ENCODE measurements at places on chromosomes 6 and 20.

DNA sequence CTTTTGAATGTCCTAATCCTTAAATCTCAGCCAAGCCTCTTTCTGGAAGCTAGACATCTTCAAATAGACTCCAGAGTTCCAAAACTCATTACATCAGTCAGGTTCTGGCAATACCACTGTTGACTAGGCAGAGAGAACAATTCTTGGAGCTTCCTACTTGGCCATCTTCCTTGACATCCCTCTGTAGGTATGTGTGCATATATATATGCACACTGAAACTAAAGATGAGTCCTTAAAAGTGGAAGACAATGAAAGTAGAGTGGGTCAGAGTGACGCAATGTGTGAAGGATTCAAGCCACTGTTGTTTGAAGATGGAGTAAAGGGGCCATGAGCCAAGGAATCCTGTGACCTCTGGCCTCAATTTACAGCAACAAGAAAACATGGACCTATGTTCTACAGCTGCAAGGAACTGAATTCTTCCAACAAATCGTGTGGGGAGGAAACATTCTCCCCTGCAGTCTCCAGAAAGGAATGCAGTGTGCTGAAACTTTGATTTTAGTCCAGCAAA lies 18.7 kb upstream of the DUSP22 start:
- no peak for DNase-seq

DNA sequence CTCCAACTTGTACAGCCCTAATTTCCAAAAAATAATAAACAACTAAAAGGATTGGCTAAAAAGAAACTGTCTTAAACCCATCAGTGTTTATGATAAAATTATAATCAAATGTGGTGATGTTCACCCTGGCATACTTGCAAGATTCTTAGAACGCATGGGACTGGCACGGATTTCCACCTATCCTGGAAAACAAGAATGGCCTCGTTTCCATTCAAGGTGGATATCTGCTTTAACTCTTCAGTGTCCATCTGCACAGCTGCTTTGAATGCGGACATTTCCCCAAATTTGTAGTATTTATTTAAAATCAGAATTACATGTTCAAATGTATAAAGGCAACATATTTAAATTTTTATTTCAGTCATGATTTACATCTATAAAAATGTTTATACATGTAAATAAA lies 4.2 kb downstream of the CNR1 start:
- no peak for DNase-seq

DNA sequence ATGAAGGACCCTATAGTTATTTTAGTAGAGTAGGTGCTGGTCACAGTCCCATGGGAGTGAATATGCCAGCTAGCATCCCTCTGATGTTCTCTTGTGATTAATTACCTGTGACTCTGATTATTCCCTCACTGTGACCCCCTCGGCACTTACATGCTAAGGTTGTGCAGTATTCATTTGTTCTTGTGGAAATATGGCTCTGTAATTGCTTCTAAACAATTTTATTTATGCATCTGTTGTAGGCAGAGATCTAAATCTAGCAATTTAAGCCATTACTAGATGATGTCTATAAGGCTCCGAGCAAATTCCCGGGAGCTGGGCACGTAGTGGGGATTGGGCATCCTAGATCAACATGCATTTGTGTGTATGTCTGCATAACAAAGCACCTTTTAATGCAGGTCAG lies 961.7 kb downstream of the KIF16B start:
- no peak for DNase-seq

- DNase-seq, result peak; percentile 95
Observed at GRCh38 chr20:36460648-36461599, 80.4 kb upstream of the MYL9 start.

DNA sequence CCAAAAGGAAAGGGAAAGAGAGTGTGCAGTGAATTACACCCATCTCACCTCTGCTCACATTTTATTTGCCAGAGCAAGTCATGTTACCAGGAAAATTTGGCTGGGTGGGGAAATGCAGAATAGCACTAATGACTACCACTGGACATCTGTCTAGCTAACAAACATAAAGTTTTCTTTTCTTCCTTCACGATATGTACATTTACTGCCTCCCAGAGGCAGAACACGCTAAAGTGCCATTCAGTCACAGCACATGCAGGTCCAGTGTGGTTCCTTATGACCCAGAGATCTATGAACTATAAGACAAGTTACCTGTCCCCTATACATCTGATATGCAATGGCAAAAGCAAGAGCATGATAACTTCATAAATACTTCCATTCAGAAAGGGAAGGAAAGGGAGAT lies 194.1 kb downstream of the OGFRL1 start:
- no peak for DNase-seq

DNA sequence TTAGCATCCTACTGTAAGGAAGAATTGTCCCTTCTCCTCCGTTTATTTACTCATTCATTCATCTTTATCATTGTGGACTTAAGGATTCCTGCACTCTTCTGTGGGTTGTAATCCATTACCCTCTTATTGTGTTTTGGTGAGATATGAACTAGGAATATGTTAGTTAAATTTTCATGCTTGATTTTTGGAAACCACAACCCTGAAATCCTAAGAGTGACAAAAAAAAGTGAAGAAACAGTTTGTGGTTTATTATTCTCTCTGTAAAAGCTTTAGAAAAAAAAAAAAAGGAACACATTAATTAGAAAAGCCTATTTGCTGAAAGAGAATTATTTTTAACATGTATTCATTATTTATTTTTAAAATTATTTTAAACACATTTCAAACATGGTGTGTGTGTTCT lies 36.7 kb upstream of the INSM1 start:
- DNase-seq, result peak; percentile 44

- DNase-seq, result no peak
Observed at GRCh38 chr6:159695984-159696383, 2.9 kb upstream of the SOD2 start.

- DNase-seq, result no peak
Observed at GRCh38 chr6:97674802-97675201, 391.8 kb upstream of the MMS22L start.

DNA sequence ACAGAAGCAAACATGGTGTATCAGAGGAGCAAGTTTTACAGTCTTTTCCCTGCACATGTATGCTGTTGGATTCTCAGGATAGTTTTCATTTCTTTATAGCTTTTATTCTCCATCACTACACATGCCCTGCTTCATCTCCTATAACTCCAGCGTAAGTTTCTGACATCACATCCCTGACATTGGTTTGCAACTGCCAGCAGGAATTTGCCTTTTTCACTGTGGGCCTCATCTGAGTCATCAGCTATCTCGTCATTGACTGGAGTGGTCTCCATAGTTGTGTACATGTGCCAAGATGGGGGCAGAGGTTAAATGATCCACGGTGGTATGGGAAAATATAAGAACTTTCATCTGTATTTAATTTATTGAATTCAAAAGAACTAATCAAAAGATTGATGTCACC lies 96.7 kb downstream of the SLX4IP start:
- DNase-seq, result no peak

DNA sequence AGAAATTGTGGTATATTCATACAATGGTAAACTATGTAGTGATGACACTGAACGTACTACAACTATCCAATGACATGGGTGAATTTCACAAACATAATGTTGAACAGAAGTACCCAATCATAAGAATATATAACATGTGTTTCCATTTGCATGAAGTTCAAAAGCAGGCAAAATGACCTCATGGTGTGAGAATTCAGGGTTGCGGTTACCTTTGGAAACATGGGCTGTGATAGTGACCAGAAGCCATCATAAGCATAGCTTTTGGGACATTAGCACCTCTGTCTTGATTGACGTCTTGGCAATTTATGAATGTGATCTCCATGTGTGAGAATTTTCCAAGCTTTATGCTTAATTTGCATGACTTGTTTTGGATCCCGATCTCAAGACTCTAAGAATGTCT lies 500.1 kb upstream of the JAG1 start:
- DNase-seq, result no peak

- peak; percentile 67 for DNase-seq
Observed at GRCh38 chr6:20652299-20653084, 118.2 kb downstream of the CDKAL1 start.

DNA sequence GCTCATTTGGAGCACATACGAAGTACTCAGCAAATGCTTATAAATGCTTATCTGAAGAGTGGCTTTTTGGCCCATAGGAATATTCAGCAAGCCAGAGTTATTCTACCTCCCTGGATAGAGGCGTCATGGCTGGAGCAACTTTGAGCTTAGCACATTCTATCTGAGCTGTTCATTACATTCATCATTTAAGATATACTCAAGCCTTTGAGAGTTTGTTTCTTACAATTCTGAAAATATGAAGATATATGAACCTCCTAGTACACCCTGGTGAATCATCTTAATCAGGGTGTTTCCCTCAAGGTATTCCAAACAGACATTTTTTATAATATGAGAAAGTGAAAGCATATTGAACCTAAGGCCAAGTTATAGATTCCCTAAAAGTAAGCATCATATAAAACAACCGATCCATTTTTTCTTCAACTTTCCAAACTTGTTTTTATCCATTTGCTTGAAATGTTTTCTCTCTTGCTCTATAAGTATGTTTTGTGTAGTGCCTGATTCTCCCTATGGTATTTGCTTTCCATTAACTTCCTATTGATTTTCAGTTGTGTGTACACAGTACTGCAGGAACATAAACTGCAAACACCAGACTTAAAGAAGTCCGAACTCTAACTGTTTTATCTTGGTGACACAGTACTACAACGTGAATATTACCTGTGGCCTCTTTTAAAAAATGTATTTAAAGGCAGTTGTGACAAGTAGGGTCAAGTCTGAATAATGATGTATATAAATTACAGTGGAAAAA lies 139.7 kb upstream of the PTPRK start:
- no peak for DNase-seq

- no peak for DNase-seq
Observed at GRCh38 chr6:30818391-30818841, 65.9 kb upstream of the DDR1 start.

DNA sequence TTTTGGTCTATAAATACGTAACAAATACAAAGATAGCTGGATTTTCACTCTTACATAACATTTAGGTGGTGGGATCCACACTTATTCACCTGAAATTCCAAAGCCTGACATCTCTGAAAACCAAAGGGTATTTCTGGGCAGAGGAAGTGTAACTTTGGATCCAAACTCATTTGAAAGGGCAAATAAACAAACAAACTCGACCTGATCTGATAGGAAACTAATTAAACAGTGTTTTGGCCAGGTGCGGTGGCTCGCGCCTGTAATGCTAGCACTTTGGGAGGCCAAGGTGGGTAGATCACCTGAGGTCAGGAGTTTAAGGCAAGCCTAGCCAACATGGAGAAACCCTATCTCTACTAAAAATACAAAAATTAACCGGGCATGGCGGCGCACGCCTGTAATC lies 128.9 kb downstream of the ZMYND8 start:
- no peak for DNase-seq

DNA sequence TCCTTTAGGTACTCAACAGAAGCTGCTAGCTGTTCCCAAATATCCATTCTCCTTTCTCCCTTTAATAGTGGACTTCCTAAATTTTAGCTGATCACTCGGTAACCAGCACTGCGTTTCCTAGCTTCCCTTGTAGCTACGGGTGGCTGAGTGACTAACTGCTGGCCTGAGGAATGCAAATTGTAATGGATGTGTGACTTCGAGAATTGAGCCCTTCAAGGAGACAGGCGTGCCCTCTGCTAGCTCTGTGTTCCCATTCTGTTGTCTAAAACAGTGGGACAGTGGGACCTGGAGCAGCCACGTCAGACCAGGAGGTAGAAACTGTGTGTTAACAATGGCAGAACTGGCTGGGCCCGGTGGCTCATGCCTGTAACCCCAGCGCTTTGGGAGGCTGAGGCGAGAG lies 56.5 kb downstream of the SCML4 start:
- DNase-seq, result no peak

GRCh38 chr6:158028876-158029275 lies 47.2 kb downstream of the SYNJ2 start:
- DNase-seq, result no peak

GRCh38 chr6:79005497-79005896 lies 72.6 kb downstream of the PHIP start:
- DNase-seq, result no peak

GRCh38 chr6:18047406-18047805 lies 60.0 kb upstream of the KIF13A start:
- DNase-seq, result no peak

- DNase-seq, result no peak
Observed at GRCh38 chr6:158461954-158462353, 97.9 kb upstream of the TMEM181 start.

DNA sequence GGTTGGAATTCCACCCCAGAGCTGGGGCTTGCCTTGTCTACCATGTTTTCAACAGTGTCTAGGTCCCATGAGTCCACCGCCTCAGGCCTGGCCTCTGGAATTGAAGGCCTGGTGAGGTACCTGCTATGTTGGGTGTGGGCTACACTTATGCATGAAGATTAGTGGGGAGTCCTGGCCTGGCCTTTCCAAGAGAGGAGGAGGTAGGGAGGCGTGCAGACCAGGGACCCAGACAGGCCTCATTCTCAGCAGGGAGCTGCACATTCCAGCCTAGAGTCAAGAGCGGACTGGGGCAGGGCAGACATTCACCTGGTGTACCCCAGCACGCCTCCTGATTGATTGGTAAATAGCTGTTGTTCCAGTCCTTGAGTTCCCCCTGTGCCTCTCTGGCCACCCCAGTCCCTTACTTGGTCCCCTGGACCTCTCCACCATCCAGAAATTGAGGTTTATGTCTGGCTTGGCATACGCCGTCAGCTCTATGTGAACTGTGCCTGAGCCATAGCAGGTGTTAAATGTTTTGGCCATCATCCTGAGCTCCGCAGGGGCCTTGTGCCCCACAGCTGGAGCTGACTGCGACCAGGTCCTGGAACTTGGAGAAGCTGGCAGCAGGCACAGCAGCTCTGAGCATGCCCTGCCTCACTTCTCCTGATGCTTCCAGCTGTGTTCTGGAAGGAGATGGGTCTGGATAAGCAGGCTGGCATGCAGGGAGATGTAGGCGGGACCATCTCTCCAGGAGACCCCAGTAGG lies 8.2 kb upstream of the VEGFA start:
- no peak for DNase-seq

DNA sequence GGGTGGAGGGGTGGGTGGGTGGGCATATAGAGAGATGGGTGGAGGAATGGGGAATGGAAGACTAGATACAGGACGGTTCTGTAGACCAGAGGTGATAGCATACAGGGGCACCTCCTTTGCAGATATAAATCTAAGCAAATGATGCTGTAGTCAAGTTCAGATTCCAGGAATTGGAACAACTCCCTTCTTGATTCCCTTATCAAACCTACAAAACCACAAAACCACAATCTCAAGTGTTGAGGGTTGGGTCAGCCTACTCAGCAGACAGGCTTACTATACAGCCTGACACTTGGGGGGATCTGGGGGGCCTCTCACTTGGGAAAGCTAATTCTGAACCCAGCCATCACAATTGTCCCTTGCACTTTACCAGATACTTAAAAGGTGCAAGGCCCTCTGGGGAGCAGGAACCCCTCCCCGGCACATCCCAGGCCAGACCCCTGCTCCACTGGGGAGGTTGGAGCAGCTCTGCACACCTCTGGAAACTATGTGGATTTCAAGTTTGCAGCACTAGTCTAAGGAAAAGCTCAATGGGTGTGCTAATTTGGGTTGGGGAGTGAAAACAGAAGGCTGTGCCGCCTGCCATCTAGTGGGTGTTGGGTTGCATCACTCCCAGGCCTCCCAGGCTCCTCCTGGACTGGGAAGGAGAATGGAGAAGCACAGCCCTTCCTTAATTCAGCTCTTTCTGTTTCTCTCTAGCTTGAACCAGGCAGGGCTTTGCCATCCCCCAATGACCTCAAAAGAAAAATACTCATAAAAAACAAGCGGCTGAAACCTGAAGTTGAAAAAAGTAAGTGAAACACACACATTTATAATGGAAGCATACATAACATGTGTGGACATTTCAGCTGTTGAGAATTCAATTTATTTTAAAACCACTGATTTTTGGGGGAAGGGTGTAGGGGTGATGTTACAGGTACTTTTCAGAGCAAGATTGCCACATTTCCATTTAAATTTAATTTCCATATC lies 121.2 kb upstream of the LAMP5 start:
- peak; percentile 78 for DNase-seq

- peak; percentile 92 for DNase-seq
Observed at GRCh38 chr20:48722002-48722731, 105.6 kb downstream of the PREX1 start.
